Right lung (tissue), 10 donors: ENCODE measurements at places on chromosomes 11 and 22.

- DNase-seq: no peak
These were observed 90.2 kb upstream of the CARD18 start for GRCh38 chr11:105229761-105230160.

DNA sequence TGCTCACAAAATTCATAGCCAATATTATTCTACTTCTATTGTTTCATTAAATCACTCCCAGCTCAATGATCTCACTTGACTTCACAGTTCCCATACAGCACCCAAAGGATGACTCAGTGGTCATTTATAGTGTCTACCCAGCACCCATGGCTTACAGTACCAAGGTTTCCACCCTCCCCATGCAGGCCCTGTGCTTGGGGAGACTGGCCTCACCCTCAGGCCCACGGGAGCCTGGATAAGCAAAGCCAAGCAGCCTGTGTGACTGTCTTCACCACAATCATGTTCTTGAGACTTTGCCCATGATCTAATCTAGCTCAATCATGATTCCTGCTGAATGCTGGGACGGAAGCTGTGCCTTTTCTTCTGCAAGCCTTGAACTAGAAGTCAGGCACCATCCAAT, 97.6 kb downstream of the SLC36A4 start:
- no peak for DNase-seq

GRCh38 chr11:43071338-43071737, 240.5 kb upstream of the API5 start:
- DNase-seq: no peak

DNA sequence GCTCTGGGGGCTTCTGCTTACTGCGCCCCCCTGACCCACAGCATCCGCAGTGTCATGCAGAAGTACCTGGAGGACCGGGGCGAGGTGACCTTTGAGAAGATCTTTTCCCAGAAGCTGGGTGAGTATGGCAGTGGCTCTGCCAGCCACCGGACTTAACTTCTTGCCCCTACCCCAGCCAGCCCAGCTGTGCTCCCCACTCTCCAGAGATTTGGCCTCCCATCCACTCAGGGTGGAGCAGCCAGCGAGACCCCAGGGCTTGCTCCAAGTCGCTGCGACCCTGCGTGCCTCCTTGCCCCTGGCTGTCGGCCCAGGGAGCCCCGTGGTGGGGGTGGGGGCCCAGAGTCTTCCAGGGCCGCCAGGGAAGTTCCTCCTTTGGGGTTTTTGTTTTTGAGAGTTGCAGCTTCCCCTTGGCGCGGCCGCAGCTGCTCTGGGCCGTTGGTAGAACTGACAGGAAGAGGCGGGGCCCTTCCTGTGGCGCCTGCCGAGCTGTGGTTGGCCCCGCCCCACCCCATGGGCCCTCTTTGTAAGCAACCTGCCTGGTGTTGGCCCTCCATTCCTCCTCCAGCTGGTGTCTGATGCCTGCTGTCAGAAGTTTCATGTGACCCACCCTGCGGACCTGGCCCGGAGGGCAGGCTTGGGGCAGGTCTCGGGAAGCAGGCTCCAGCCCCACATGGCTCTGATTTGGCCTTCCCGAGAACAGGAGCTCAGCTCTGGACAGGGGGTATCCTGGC, 11.1 kb downstream of the GRK2 start:
- DNase-seq: peak; percentile 77

DNA sequence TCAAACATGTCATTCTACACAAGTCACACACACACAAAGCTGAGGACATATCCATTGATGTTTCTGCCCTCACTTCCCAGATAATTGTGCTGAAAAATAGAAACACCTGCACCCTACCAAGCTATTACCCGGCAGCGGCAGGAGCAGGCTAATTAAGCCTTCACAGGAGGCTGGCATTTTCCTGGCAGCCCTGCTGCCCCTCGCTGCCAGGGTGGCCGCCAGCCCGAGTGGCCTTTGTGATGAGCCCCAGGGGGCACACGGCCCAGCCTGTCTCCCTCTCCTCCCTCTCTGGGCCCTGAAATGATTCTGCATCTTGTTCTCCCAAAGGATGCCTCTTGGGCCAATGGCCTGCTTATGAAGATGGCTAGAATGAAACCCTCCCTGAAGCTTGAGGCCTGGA, 76.2 kb upstream of the TP53I11 start:
- no peak for DNase-seq

DNA sequence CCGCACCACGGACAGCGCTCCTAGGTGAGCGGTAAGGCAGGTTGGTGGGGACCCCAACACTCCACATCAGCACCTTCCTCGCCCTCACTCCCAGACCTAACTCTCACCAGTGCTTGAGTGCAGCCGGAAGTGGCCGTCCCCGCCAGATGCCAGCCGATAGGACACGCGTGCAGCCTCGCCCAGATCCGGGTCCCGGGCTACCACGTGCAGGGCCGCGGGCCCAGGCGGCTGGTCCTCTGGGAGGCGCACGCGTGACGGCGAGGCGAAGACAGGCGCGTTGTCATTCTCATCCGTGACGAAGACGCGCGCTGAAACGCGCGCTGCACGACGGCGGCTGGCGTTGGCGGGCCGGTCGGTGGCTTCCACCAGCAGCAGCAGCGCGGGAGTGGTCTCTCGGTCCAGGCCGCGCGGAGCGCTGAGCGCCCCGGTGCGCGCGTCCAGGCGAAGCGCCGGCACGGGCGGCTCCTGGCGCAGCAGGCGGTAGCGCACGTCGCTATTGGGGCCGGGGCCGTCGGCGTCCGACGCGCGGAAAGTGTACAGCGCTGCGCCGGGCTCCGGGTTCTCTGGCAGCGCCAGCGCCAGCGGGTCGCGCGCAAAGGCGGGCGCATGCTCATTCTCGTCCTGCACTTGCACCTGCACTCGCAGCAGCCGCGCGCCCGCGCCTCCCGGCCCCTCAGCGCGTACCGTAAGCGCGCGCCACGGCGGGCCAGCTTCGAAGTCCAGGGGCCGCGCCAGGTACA, 10.8 kb upstream of the TPP1 start:
- no peak for DNase-seq

- no peak for DNase-seq
These were observed 983.3 kb upstream of the TENM4 start for GRCh38 chr11:80424012-80424695.

DNA sequence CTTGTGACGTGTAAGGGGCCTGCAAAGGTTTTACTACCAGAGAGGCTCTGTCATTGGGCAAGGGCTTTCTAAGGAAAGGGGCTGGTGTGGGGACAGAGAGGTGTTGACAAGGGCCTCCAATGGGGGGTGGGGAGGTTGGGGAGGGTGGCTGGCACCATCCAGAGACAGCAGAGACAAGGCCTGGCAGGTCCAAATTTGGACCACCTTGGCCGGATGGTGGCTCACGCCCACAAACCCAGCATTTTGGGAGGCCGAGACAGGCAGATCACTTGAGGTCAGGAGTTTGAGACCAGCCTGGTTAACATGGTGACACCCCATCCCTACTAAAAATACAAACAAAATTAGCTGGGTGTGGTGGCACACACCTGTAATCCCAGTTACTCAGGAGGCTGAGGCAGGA, 2.2 kb upstream of the CHRM4 start:
- no peak for DNase-seq

DNA sequence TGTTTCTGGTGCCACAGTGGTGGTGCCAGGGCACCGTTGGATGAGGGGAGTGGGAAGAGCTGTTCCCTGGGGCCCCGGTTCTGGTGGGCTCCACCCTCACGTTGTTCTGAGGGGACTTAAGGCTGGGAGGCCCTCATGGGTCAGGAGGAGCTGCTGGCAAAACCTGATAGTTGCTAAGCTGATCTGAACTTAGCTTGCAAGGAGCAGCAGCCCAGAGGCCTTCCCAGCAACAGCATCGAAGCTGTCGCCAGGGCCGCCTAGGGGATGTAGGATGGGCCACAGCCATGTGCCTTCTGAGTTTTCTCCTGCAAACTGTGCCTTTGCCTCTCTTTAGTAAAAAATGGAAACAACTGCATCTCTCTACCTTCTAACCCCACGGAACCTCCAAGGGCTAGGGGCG, 240.2 kb downstream of the TBC1D22A start:
- DNase-seq: no peak

DNA sequence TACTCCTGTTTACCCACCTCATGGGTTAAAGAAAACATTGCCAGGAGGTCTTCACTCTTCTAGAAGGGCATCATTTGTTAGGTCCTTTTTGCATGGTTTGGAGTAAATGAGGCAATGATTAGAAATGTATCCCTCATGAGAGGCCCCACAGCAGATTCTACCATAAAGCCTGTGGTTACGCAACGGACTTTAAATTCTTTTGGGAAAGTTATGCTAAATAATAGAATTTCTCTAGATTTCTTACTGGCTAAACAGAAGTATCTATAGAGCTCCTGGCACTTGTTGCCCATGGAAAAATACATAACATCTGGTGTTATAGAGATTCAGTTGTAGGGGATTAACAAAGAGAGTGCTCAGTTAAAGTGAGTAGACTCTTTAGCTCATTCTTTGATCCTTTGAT, 15.1 kb upstream of the ATXN10 start:
- no peak for DNase-seq

- no peak for DNase-seq
These were observed 548.0 kb downstream of the ETS1 start for GRCh38 chr11:128039140-128040021.

DNA sequence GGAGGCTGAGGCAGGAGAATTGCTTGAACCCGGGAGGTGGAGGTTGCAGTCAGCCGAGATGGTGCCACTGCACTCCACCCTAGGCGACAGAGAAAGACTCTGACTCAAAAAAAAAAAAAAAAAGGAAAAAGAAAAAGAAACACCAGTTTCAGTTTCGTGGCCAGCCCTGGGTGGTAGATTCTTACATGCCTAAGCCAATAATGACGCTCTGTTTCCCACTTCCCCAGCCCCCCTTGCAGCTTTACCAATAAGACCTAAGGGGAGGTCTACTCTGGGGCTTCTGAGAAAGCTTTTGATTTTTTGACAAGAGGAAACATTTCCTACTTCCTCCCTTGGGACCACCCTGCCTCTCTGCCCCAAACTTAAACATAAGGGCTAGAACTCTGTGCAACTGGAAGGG, 30.0 kb upstream of the PTPRJ start:
- no peak for DNase-seq

DNA sequence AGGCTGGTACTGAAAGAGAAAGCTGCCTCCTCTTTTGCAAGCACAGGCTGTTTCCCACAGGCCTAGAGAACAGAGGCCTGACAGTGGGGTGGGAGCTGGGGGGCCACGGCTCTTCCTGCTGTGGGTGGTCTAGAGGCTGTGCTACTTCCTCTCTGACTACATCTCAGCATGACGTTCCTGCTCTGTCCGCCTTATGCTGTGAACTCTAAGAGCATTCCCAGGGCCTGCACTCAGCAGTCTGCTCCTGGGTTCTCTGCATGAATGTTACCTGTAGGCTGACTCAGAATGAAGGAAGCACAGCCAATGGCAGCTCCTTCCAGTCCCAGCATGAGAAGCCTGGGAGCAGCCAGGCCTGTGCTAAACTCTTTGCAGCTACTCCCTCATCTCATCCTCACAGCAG, 534.3 kb downstream of the NTM start:
- DNase-seq: no peak

DNA sequence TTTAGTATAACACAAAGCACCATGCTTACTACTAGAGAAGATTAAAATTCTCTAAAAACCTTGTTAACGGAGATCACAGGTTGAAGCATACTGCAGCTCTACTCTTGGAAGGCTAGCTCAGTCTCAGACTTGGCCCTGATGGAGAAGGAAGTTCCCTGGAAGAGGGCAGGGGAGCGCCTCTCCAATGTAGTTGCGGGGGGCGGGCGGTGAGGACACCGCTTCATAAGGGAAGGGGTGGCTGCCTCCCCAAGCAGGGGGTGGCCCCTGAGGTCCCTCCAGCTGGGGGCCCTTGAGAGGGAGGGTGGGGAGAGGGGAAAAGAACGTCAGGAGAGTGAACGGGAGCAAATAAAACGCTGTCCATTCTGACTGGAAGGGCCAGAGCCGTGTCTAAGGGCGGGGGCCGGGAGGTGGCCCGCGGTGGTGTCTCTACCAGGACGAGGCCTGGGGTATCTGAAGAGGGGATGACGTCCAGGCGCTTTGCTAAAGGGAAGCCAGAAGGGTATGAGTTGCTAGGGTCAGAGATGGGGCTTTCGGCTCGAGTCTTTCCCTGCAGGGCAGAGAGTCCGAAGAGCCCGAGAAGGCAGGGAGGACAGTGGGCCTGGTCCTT, 553 bp upstream of the USP47 start:
- DNase-seq: no peak

- no peak for DNase-seq
These were observed 35.7 kb downstream of the TRIM29 start for GRCh38 chr11:120102050-120102863.

DNA sequence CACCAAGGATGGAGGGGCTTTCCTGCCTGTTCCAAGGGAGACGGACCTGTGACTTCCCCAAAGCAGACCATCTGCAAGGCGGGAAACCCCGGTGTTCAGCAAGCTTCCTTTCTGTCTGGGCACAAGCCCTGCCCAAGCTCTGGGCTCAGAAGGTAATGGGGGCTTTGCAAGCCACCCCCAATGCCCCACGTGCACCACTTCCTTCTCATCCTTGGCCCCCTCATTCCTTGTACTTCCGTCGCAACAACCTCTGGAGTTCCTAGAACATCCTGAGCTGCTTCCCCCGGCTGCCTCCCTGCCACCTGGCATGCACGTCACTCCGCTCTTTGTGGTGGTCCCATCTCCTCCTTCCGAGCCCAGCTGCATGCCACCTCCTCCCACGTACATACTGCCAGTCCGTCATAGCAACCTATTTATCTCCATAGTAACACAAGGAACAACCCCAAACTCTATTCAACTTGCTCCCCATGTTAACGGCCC, 3.9 kb downstream of the MYEOV start:
- DNase-seq: peak; percentile 45
